ENCODE measurements at places on chromosomes 12 and 14. TPM values are rescaled to one million over a fixed set of nuclear protein-coding genes. Genes with fewer than 3 reads are reported as not detected.

The WIF1 gene
- not detected for polyA plus RNA-seq

The TMEM119 gene
- 1.5 TPM for polyA plus RNA-seq

The ZBTB42 gene
- polyA plus RNA-seq, result 7.6 TPM

The CFAP251 gene
- polyA plus RNA-seq, result 0.31 TPM

The NOVA1 gene
- polyA plus RNA-seq, result 11.9 TPM

The TBX3 gene
- polyA plus RNA-seq, result 63.7 TPM

The LRTM2 gene
- polyA plus RNA-seq, result not detected

The GALNT6 gene
- 5.2 TPM for polyA plus RNA-seq

The PGF gene
- polyA plus RNA-seq, result 23.5 TPM

The GDF3 gene
- polyA plus RNA-seq, result 0.35 TPM

The ERBB3 gene
- 21.0 TPM for polyA plus RNA-seq

DNA sequence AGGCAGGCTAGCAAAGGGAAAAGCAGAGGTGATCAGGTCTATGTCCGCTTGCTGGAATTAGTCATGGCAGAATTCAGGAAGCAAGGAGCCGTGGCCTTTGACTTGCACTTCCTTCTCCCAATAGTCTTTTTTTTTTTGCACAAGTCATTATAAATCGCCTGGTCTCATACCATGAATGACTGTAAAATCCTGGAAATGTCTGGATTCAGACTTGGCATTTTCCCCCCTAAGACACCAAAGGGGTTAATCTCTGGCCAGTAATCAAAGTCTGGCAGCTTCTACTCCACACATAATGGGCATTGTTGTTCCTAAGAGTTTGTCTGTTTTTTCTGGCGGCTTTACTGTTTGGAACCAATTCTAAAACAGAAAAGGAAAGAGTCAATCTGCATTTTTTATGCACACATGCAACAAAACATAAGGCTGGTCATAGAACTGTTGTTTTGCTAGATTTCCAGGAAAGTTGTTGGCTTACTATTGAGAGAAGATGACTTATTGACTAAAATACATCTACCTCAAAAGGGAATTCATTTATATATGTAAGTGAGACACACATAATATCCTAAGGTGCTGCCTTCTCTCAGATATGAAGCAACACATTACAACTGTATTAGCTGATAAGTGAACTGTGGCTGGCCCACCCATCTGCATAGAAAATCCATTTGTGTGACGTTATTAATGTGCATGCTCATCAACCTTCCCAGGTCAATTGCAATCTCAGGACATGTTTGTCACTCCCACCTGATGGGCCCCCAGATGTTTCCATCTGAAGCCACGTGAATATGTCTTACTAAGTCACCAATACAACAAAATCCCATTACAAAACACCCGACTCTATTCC lies 157.3 kb downstream of the BTG1 start:
- DNase-seq, result no peak

DNA sequence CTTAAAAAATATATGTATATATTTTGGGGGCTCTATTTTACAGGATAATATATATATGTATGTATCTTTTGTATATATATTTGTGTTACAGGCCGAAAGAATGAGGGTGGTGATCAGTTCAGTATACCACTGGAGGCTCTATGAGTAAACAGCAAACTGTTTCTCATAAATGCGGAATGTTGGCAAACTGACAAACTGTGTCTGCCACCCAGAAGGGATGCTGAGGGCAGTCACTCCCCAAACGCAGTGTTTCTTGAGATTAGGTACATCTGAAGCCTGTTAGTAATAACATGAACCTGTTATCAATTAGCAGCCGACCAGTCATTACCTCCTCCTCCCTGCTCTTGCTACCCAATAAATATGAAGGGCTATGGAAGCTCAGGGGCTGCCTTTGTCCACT lies 20.8 kb downstream of the TNFAIP2 start:
- no peak for DNase-seq

- no peak for DNase-seq
These were observed 267.2 kb upstream of the DIO3 start for GRCh38 chr14:101294136-101294535.

- no peak for DNase-seq
These were observed 23.8 kb upstream of the LRTM2 start for GRCh38 chr12:1796515-1797010.

GRCh38 chr14:68970038-68970612 lies 9.0 kb downstream of the ACTN1 start:
- DNase-seq, result no peak

DNA sequence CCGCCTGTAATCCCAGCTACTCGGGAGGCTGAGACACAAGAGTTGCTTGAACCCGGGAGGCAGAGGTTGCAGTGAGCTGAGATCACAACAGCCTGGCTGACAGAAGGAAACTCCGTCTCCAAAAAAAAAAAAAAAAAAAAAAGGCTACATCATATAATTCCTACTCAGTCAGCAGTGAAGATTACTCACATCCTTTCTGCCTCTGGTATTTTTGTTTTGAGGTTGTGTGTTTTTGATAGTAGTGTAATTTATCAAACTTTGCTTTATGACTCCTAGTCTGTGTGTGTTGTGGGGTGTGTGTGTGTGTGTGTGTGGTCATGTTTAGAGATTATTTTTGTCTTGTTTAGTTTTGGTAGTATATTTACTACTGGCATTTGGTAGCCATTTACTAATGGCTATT lies 29.8 kb upstream of the DLGAP5 start:
- no peak for DNase-seq

- peak; percentile 58 for DNase-seq
These were observed 466.0 kb downstream of the RAD51B start for GRCh38 chr14:68285421-68286179.

- DNase-seq, result peak; percentile 2
These were observed 36.7 kb downstream of the TRMT5 start for GRCh38 chr14:60944204-60944603.

DNA sequence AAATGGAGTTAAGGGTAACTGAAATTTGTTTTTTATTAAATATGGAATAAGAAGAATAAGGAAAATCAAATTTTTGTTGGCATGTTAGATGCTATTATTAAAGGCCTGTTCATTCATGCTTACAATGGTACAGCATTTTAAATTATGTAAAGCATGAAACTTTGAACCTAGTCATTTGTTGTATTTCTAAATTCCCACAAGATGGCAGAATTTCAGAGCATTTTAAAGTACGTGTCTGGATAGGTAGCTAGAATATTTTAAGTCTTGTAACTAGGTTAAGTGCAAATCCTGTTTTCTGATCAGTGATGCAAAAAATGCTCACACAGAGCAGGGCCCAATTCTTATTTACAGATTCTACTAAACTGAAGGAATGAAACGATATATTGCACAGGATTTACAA lies 585.6 kb upstream of the MIS18BP1 start:
- peak; percentile 2 for DNase-seq

DNA sequence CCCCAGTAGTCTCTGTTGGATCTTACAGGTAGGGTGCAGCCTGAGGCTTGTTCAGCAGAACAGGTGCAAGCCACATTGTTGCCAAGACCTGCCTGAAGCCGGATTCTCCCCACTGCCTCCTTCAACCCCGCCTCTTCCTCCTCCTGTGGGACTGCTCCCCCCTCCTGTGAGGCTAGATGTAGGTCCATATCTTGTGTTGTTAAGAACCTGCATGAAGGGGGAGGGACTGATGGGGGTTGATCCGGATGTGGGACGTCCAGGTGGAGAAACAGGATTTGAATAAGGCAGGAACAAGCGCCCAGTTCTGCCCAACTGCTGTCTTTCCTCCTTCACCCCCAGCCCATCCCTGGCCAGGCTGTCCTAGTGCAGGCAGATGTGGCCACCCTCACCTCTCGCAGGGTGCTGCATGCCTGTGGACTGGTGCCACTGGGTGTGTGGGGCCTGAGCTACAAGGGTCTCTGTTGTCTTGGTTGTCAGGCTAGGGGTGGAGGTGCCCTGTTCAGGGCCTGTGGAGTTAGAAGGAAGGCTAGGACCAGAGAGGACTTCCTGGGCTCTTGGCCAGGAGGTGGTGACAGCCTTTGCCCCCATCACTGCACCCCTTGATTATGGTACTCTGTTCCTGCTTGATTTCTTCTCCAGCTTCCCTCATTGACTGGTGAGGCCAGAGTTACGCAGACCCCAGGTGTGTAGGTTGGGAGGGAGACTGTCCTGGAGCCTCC lies 1.4 kb downstream of the NR4A1 start:
- DNase-seq, result no peak

- DNase-seq, result peak; percentile 99
These were observed 43.5 kb downstream of the SYNE2 start for GRCh38 chr14:63896278-63896720.

- no peak for DNase-seq
These were observed 41.3 kb upstream of the TMTC2 start for GRCh38 chr12:82645414-82645813.

- no peak for DNase-seq
These were observed 29.1 kb downstream of the PLEKHH1 start for GRCh38 chr14:67562025-67562775.

DNA sequence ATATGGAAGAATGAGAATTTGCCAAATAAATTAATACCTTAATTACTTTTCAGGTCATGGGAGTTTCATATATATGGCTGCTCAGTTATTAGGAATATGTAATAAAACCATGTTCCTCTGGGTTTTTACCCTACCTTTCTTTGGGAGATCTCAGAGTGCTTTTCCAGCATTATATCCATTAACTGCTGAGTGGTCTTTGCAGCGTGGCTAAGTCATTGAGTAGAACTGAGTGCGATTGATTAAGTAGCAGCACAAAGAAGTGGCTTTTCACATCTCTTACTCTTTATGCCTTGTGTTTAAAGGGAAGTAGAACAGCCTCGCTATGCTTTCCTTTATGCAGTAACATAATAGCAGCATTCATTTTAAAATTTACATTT lies 340.1 kb downstream of the SNAPC1 start:
- DNase-seq, result no peak

- no peak for DNase-seq
These were observed 251.0 kb upstream of the SFSWAP start for GRCh38 chr12:131459773-131460365.

DNA sequence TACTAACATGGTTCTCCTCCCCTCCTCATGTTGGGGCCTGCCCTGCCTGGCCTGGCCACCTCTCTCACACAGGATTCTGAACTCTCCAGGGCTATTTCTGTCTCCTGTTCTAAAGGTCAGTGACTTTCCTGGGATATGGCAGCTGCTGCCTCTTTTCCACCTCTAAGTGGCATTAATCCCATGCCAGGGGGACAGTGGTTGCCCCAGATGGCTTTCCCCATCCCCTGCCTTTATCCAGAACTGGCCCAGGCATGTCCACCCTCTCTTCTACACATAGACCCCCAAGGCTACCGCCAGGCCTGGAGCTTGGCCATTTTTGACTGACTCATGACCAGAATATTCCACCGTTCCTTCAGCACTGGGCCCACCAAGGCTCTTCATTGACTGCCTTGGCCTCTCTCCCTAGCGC lies 90.4 kb downstream of the IRF2BPL start:
- DNase-seq, result no peak

GRCh38 chr12:20194171-20194570 lies 174.2 kb upstream of the PDE3A start:
- DNase-seq, result peak; percentile 51

GRCh38 chr12:3480764-3481163 lies 10.2 kb upstream of the PRMT8 start:
- peak; percentile 90 for DNase-seq

DNA sequence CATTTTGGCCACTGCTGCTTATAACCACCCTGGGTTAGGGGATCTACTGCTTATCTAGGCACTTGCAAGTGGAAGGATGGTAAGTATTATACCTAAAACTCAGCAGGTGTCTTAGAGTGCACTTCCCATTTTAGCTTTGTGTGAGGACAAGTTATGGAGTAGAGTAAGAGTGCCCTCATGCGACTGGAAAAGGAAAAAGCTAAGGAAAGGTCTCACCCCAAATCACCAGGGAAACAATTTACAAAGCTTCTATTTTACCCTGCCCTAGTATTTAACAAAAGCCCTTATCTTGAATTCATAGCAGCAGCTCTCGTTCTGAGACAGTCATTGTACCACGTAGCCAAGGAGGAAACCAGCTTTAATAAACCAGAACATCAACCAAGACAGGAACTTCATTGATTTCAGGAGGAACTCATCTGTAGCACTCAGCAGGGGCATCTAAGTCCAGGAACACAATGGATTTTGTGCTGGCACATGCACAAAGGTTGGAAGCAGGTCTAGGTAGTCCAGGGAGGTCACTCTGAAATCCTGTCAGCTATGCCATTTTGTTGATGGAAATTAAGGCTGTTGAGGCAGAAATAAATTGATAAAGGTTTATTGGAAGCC lies 2.9 kb downstream of the RDH12 start:
- DNase-seq, result peak; percentile 74

DNA sequence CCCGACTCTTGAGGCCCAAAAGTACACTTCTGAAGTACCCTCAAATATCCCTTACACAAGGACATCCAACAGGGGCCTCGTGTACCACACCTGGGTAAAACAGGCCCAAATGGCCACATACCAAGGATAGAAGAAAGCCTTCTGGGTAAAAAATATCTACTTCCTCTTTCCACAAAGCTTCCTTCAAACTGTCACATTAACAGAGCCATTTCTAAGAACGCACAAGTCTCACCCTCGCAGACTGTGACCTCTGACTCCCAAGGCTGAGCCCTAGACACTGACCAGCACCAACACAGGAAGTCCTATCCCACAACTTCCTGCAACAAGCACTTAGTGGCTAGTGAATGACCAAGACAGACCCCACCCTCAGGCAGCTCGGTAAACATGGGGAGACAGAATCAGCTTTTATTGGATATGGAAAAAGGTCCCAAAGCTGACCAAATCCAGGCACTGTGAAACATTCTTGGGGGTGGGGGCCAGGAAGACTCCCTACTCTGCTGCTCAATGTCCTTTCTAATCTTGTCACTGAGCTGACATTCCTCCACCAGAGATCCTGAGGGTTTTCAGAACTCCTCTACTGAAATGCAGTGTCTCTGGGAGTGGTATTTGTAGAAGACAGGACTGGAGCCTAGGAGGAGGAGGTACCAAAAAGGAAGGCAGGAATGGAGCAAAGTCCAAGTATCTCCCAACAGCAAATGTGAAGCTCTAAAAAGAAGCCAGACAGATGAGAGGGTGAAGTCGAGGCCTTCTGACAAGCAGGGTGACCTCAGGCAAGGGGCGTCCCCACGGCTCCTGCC lies 15.9 kb downstream of the KCTD10 start:
- DNase-seq, result peak; percentile 58

DNA sequence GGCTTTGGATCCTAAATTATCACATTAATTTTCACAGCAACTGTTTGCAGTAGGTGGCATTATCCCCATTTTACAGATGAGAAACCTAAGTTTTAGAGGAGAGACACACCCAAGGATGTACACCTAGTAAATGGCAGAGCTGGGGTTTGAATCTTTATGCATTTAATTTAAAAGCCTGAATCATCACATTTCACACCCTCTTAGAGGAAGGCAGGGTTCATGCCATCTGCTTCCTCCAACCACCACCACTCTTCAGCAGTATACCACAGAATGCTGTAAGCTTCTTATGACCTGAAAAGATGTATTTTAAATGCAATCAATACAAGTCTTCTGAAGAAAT lies 90.3 kb downstream of the CRADD start:
- no peak for DNase-seq

GRCh38 chr12:132236930-132237771 lies 92.2 kb downstream of the GALNT9 start:
- DNase-seq, result no peak

DNA sequence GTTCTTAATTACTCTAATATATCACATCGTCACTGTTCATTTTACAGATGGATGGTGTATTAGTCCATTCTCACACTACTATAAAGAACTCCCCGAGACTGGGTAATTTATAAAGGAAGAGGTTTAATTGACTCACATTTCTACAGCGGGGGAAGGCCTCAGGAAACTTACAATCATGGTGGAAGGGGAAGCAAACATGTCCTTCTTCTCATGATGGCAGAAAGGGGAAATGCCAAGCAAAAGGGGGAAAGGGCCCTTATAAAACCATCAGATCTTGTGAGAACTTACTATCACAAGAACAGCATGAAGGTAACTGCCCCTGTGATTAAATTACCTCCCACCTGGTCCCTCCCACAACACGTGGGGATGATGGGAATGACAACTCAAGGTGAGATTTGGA lies 6.5 kb downstream of the TMBIM4 start:
- no peak for DNase-seq

Measured in cardiac muscle cell (in vitro differentiated cells and primary cell).